ENCODE measurements at places on chromosomes 16 and 17.

DNA sequence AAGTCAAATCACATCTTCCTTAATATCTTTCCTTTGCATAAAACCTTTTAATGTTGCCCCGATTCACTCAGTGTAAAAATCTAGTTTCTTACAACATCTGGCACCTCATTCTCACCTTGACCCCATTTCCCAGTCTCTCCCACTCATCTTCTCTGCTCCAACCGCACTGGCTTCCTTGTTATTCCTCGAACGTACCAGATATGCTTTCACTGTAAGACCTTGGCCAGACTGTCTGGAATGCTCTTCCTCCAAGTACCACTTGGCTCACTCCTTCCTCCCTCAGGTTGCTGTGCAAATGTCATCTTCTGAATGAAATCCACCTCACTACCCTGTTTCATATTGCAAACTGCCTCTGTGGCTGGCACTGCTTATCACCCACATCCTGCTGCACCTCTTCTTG lies 433.6 kb downstream of the HAPSTR1 start:
- DNase-seq = no peak

DNA sequence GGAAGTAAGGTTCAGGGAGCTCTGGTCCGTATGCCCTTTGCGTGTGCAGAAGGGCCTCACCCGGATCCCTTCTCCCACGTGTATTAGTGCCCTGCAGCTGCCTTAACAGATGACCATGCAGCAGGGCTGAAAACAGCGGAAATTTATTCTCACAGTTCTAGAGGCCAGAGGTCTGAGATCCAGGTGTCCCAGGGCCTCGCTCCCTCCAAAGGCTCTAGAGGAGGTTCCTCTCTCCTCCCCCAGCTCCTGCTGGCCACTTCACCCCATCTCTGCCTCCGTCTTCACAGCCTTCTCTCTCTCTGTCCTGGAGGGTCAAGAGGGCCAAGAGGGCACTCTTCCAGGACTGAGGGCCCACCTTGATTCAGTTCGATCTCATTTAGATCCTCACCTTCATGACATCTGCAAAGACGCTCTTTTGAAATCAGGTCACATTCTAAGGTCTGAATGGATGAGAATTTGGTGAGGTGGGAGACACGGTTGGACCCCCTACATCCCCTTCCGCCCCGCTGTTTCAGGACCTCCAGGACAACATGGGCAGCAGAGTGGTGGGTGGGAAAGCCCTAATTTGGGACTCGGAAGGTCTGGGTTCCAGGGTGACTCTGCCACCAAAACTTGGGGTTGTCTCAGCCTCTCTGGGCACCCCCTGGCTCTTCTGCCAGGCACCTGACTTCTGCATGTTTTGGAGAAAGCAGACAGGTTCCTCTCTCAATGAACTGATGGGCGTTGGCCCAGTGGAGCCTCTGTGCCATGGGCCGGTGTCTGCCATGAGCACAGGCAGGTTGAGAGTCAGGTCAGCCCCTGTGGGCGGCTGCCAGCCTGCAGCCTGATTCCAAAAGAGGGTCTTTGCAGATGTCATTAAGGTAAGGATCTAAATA lies 361.2 kb downstream of the SEC14L1 start:
- DNase-seq = no peak

DNA sequence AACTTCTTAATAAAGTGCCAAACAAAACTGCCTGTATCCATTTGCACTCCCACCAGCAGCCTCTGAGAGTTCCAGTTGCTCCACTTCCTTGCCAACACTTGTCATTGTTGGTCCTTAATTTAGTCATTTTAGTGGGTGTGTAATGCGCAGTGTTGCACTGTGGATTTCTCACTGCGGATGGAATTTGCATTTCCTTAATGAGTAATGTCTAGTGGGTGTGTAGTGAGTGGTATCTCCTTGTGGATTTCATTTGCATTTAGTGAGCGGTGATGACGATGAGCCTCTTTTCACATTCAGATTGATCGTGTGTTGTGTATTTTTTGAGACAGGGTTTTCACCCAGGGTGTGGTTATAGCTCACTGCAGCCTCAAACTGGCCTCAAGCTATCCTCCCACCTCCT lies 4.1 kb upstream of the MSLN start:
- DNase-seq = no peak

DNA sequence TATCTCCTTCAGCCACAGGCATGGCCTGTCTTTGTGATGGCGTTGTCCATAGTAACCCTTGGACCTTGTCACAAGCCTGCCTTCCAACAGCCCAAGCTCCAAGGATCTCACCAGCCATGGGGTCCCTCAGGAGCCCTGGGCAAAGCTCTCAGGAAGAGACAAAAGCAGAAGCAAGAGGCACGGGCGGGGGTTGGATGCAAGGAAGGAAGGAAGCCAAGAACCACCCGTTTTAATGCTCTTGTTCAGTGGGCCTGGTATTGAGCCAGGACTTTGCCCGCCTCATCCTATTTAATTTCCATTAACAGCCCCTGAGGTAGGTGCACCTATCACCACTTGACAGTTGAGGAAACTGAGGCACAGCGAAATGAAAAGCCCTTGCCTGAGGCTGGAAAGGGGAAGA lies 32.3 kb upstream of the GOSR2 start:
- DNase-seq = no peak

DNA sequence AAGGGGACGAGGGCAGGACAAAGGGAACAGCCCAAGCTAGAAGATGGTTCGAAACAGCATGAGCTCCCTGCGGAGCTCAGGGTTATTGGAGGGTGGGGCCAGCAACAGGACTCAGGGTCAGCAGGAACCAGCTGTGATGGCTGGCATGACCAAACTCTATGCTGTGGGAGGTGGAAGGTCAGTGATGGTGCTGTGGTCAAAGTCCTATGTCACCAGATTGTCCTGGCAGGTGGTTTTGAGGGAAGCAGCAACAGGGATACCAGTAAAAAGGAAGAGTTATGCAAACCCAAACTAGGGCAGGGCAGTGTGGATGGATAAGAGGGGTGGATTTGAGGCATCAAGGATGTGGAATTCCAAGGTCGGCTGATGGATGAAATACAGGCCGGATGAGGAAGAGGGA lies 32.4 kb downstream of the CACNG4 start:
- DNase-seq = no peak

GRCh38 chr17:78401246-78401645 lies 22.8 kb downstream of the PGS1 start:
- DNase-seq = no peak
